ENCODE measurements at places on chromosomes 11 and 22. TPM values are rescaled to one million over a fixed set of nuclear protein-coding genes. Genes with fewer than 3 reads are reported as not detected.

GRCh38 chr11:67301313-67301921, 1.9 kb upstream of the SSH3 start:
- ATAC-seq = no peak

DNA sequence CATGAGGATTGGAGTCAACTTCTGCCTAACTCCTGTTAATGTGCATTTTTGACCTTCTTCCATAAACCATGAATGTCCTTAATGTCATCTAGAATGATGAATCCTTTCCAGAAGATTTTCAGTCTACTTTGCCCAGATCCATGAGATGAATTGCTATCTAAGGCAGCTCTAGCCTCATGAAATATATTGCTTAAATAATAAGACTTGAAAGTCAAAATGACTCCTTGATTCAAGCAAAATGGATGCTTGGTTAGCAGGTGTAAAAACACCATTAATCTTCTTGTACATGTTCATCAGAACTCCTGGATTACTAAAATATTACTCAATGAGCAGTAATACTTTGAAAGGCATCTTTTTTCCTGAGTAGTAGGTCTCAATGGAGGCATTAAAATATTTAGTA, 238.5 kb upstream of the ZC3H12C start:
- no peak for ATAC-seq

Gene STIM1
- 48.1 TPM for total RNA-seq

- peak; percentile 52 for ATAC-seq
These were observed 33.0 kb upstream of the APOBEC3A start for GRCh38 chr22:38924347-38924952.

GRCh38 chr11:60347084-60347797, 20.2 kb downstream of the MS4A6E start:
- no peak for ATAC-seq

DNA sequence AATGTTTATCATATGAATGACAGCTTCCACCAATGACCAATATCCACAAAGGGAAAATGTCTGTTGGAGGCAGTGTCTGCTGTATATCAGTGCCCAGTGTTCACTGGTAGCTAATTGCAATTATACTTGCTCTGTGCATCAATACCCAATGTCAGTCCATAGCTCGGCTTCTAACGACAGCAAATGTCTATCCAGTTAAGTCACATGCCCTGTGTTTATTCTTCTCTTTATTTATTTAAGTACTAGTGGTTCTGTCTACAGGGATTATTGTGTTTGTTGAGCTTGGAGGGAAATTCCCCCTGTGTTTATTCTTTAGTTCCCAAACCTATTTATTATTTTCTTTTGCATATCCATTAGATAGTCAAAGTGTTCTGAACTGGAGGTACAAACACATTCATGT, 18.6 kb downstream of the TSKU start:
- no peak for ATAC-seq

DNA sequence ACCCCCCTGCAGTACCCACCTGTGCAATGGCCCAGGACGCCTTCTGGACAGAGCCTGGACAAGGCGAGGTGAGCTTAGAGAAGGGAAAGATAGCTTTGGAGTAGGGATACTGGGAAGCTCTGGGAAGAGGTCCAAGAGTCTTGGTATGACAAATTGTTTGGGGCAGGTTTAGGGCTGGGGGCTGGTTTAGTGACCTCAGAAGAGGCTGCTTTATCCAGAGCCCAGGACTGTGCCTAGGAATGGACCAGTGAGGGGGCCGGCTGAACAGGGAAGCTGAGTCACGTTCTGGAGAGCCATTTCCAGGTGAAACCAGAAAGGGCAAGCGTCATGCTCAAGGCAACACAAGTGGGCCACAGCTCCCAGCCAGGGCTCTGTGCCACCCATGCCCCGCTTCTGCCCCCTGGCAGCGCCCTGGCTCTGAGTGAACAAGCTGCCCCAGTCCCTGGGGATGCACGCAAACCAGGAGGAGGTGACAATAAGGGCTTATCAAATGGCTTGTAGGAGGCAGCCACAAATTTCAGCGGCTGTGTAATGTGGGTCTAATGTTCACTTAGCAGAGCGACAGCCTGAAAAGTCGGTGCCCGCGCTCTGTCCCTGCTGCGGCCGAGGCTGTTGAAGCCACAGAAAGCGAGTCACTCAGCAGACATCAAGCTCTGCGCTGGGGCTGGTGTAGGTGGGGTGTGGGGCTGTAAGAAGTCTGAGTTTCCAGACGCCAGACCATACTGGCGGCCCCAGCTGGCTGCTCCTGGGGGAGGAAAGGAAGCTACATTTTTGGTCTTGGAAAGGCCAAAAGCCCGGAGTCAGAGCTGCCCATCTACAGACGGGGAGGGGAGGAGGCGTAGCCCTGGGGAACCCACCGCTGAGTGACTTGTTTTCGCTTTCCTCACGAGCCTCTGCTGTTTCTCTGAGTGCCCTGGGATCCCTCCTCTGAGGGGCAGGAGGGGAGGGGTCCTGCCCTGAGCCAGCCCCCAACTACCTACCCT, 18.3 kb upstream of the SYT7 start:
- ATAC-seq = no peak

Gene OR5A1
- 0.33 TPM for total RNA-seq

Gene PHOX2A
- total RNA-seq = 0.16 TPM

Gene CD3G
- total RNA-seq = not detected

Gene CACNA1I
- total RNA-seq = 0.44 TPM

- no peak for ATAC-seq
These were observed 733.0 kb upstream of the KIRREL3 start for GRCh38 chr11:127733552-127733951.

DNA sequence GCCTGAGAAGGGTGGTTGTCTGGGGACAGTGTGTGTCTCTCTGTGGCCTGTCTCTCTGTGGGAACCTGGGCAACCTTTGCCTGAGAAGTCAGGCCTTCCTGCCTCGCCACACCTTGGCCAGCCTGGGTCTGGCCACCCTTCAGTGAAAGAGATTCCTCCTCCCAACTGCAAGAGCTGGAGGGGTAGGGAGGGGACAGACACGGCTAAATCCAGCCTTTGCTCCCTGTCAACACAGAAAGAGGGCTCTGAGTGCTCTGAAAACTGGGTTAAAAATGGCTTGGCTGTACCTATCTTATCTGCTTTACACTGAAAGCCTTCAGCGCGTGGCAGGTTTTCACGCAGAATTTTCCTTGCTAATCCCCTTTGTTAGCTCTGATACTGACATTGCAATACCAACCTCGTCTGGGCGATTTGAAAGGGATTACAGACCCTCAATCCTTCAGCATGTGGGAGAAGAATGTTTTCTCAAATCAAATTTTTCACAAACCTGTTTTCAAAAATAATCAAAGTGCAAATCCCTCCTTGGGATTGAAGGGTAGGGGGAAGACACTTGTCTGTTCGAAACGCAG, 163.7 kb downstream of the DSCAML1 start:
- ATAC-seq = no peak

- peak; percentile 67 for ATAC-seq
These were observed 36.7 kb downstream of the TPST2 start for GRCh38 chr22:26553056-26553752.

- no peak for ATAC-seq
These were observed 71.3 kb downstream of the ATXN10 start for GRCh38 chr22:45742866-45743450.

GRCh38 chr22:45565973-45566372, 63.3 kb downstream of the FBLN1 start:
- ATAC-seq = no peak

Gene P2RY6
- 0.38 TPM for total RNA-seq

Gene TNNT3
- total RNA-seq = 1.00 TPM

- peak; percentile 75 for ATAC-seq
These were observed 28.9 kb downstream of the MFNG start for GRCh38 chr22:37457093-37457893.

Gene OR10W1
- not detected for total RNA-seq

Gene EIF1AD
- 34.3 TPM for total RNA-seq

GRCh38 chr11:119447664-119448242, 24.8 kb upstream of the THY1 start:
- no peak for ATAC-seq

DNA sequence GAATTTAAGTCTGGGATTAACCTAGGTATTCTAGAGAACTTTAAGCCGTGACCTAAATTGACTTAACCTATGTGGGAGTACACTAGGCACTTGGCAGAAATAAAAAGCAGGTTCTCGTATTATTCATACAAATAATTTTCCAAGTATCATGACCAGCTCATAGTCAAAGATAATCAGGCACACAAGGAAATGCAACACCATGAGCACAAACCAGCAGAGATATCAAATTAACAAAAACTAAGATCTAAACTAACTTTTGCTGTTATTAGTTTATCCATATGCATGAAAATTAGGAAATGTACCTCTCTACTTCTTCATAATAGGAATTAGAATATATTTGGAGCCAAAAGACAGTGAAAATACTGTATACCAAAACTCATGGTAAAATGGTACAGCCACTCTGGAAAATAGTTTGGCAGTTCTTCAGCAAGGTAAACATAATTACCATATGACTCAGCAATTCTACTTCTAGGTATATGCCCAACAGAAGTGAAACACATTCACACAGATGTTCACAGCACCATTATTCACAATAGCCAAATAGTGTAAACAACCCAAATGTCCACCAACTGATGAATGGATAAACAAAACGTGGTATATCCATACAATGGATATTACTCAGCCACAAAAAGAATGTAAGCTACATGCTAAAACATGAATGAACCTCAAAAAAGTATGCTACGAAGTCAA, 154.1 kb downstream of the ENTHD1 start:
- ATAC-seq = no peak

GRCh38 chr11:119641983-119642745, 86.8 kb downstream of the NECTIN1 start:
- ATAC-seq = no peak

DNA sequence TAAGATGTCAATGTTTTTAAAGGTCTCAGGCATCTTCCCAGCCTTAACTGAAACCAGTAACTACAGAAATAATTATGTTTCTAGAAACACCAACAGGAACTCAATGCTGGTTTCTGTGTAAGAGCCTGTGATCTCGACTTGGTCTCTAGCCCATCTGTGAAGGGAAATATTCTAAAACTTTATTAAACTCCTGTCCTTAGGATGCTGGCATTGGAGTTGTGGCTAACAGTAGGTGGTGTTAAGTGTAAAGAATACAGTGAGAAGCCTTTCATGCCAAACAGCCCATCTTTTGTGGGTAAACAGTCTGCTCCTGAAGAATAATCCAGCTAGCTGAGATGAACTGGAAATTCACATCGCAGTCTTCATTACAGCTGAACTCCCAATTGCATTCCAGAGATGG, 133.2 kb downstream of the ADAMTS15 start:
- no peak for ATAC-seq

GRCh38 chr22:37887584-37888378, 18.3 kb upstream of the MICALL1 start:
- ATAC-seq = peak; percentile 75
